Activated T-cell treated with anti-CD3 and anti-CD28 coated beads for 1 hour (primary cell): ENCODE measurements at places on chromosomes 1 and 21.

- no peak for DNase-seq
These were observed 70.6 kb upstream of the ZBTB18 start for GRCh38 chr1:243980471-243980870.

- no peak for DNase-seq
These were observed 4.9 kb downstream of the NEK7 start for GRCh38 chr1:198161718-198162090.

DNA sequence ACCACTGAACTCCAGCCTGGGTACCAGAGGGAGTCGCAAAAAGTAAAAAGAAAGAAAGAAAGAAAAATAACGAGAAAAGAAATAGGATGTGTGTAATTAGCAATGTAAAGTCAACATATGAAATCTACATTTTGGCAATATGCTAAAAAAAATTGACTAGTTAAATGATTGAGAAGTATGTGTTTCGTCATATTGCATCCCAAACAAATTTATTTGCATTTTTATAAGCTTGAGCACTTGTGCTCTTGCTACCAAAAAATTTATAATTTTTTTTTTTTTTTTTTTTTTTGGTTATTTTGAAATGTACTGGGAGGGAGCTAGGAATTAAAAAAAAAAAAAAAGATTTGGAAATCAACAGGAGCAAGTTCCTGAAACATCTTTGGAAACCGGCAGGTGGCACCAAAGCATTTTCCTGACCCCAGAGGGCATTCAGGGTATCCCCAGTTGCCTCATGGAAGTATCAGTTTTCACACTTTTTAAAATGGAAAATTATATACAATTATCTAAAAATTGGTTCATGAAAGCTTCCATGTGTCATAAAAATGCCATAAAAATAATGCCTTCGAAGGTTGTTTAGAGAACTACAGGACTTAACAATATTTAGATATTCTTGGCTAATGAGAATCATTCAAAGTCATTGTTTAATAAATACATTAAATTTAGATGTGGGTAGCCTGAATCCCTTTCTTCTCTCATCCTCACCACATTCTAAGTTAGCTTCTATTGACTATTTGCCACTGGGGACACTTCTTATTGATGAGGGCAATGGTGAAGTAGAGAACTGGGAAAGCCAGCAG lies 4.8 kb upstream of the HEATR1 start:
- no peak for DNase-seq

DNA sequence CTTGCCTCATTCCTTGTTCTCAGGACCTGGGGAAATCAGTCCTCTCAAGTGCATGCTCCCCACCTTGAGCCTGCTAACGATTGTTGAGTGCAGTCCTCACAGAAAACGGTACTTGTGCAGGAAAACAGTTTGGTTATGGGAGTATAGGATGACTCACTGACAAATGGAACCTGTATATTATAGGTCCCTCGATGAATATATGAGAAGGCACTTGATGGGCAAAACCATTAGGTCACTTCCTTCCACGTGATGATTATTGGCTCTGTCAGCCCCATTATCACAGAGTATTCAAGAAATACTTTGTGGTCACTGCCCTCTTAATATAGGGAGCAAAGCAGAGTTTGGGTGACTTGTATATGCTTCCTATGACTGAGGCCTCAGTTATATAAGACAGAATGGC lies 6.2 kb downstream of the CCDC17 start:
- no peak for DNase-seq
